Stimulated activated CD4-positive, alpha-beta T cell treated with anti-CD3 and anti-CD28 coated beads, Interleukin-1b, Interleukin-23, amount 100 ng/mL, for 1 hour (primary cell): ENCODE measurements at places on chromosomes 5 and 9.

GRCh38 chr9:92564982-92565381, 29.2 kb upstream of the ECM2 start:
- no peak for DNase-seq

- no peak for DNase-seq
Measured at GRCh38 chr9:136018257-136019031, 57.3 kb upstream of the UBAC1 start.

DNA sequence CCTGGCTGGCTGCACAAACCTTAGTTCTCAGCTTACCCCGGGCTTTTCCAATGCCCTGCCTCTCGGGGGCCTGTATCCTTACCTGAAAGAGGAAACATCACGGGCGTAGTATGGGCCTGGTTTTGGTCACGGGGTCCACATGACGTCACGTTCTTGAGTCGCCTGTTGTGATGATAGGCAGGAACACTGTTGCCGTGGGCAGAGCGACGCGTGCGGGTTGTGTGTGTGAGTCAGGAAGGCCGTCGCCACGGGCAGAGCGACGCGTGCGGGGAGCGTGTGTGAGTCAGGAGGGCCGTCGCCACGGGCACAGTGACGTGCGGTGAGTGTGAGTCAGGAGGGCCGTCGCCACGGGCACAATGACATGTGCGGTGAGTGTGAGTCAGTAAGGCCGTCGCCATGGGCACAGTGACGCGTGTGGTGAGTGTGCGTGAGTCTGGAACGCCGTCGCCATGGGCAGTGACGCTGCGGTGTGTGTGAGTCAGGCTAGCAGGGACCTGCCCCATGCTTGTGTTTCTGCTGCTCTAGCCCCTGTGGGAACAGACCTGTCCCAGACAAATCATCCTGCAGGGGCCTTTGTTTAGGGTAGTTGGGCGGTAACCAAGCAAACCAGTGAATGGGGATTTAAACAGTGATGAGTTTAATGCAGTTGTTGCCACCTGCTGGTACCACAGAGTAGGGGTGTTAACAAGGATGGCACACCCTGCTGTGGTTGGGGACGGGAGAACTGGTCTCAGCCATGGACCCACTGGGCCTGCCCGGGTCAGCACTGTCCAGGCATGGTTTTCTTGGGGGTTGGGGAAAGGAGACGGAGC, 19.8 kb downstream of the TRIP13 start:
- peak; percentile 17 for DNase-seq

DNA sequence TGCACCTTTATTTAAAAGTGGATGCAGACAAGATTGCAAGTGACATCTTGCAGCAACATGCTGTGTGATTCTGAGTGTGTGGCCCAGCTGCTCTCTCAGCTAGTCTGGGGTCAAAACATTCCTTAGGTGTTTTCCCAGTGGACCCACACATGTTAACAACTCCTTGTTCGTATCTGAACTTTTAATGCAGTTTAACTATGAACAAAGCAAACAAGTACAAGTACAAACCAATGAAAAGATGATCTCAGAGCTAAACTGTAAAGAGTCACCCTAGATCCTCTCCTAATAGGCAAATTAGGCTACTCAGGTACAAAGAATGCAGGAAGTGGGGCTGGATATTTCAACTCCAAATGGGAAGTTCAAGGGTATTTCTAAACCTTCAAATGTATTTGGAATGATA, 108.4 kb downstream of the ENTREP1 start:
- DNase-seq, result no peak

- DNase-seq, result peak; percentile 23
Measured at GRCh38 chr5:142095035-142095434, 13.5 kb upstream of the NDFIP1 start.

DNA sequence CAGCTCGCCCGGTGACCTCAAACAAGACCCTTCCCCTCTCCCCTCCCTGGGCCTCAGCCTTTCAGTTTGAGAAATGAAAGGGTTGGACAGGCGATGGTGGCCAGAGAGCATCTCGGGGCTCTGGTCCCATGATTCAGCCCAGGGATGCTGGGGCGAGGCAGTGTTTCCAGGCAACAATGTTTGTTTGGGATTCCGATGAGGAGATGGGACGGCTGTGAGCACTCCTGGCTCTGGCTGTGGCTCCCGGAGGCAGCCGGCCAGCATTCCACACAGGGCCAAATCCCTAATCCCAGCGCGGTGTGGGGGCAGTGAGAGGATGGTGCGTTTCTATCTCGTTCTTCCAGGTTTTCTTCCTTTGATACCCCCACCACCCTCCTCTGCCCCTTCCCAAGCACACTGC, 66.0 kb downstream of the HMCN2 start:
- DNase-seq, result no peak

GRCh38 chr9:135480071-135480939, 723 bp downstream of the PPP1R26 start:
- DNase-seq, result no peak
